Activated naive CD8-positive, alpha-beta T cell treated with anti-CD3 and anti-CD28 coated beads for 36 hours (primary cell): ENCODE measurements at places on chromosomes 4 and X. TPM values are rescaled to one million over a fixed set of nuclear protein-coding genes. Genes with fewer than 3 reads are reported as not detected.

GRCh38 chrX:9885150-9885549 lies 82.0 kb upstream of the CLDN34 start:
- peak; percentile 43 for DNase-seq

GRCh38 chr4:53543561-53543960 lies 47.7 kb downstream of the LNX1 start:
- no peak for DNase-seq

DNA sequence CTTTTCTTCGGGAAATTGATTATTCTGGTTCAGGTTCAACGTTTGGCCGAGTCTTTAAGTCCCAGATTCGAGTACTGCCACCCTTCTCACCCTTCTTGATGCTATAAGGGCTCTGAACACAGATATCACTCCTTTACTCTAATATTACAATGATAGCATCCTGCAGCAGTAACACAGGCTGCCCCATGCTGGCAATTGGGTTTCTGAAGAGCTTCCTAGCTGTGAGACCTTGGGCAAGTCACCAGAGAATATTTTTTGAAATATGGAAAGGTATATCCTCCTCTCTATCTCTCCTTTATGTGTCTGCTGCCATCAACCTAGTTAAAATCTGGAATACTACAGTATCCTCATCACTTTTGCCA lies 297 bp upstream of the MTMR8 start:
- DNase-seq = no peak

DNA sequence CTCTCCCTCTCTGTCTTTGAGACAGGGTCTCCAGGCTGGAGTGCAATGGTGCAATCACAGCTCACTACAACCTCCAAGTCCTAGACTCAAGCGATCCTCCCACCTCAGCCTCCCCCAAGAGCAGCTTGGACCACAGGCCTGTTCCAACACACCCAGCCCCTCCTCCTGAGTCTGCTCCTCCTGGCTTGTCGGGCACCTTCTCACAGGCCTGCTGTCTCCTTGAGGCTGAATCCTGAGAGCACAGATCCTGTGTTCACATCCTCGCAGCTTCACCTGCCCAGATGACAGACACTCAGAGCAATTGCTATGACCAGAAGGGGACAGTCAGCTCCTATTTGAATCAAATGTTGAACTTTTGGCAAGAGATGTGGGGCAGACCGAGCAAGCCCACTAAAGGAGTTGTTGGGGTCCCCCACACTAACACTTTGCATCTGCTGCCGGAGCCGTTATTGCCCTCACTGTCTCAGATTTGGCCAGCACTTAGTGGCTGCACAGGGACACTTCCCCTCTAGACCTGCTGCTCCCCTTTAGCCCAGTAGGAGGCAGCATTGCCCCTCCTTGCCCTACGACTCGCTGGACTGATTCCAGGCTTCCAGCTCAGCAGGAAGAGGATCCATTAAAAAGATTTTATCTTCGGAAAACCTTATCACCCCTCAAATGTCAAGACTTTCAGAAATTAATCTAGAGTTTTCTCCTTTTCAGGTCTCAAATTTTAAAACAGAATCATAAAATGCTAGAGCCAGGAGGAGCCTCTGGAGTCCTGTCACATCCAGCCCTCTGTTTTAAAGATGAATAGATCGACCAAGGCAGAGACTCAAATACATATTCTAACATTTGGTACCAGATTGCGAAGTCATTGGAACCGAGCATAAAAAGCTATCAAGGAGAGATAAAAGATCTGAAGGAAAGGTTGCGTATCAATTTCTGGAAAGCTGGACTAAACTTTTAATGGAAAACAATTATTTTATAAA lies 113.7 kb downstream of the USP46 start:
- peak; percentile 26 for DNase-seq

GRCh38 chr4:10737337-10737736 lies 52.8 kb upstream of the CLNK start:
- DNase-seq = no peak

DNA sequence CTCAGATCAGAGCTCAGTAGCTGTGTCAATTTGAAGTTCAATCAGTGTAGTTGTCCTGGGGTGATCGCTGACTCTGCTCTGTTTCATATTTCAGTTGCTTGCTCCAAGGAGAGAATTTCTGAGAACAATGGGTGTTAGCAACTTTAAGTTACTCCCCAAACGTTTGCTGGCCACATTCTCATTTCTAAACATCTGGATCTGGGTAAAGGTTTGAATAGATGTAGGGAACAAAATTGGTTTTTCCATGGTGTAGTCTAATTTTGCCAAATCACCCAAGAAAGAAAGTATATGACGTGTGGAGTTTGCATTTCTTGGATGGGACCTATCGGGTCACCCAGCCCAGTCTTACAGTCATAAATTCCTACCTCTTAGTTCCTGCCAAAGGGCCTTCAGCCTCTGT lies 103.7 kb downstream of the AKAP4 start:
- no peak for DNase-seq

- no peak for DNase-seq
Observed at GRCh38 chr4:18570370-18570769, 548.8 kb upstream of the LCORL start.

DNA sequence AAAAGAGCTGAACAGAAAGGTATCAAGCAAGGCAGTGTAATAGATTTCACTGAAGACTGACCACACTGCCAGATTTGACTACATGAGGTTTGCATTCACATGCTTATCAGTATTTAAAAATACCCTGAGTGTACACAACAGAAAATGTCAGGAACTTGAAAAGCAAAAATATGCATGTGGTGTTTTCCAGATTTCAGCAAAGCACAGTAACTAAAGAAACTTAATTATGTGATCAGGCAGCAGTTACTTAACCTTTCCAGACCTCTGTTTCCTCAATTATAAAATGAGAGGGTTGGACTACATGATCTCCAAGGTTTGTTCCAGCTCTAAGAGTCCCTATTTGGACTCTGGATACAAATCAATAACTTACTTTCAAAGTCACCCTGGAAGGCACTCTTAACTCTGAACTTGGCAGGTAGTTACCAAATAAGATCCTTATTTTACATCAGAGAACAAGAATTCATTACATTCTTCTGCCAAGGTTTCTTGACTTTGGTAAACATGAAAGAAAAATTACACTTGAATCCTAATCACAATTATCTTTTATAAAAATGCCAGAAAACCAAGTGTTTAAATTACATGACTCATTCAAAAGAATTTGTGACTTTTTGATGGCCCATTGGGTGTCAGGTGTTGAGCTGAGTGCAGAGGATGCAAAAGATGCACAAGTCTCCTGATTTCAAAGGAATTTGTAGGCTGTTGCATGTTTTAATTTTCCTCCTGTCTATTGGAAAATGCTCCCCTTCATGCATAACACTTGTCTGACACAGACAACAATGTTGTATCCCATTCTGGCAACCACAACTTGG lies 241.6 kb downstream of the MGST2 start:
- no peak for DNase-seq

DNA sequence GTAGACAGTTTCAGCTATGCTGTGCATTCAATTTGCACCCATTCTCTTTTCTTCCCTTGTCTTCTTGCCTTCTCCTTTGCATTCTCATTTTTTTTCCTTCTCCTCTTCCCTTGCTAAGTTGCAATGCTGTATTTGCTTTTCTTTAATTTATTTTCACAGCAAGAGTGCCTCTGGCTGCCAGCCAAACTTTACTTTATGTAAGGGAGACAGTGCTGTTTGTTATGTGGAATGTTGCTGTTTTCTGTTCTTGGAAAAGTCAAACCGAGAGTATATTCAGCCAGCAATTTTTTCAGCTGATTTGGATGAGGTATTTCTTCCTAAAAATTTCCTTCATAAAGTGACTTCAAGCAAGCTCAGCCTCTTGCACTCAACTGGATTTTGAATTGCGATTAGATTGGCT lies 1293.4 kb downstream of the ARAP2 start:
- no peak for DNase-seq

- no peak for DNase-seq
Observed at GRCh38 chrX:19097553-19098283, 24.6 kb downstream of the ADGRG2 start.

DNA sequence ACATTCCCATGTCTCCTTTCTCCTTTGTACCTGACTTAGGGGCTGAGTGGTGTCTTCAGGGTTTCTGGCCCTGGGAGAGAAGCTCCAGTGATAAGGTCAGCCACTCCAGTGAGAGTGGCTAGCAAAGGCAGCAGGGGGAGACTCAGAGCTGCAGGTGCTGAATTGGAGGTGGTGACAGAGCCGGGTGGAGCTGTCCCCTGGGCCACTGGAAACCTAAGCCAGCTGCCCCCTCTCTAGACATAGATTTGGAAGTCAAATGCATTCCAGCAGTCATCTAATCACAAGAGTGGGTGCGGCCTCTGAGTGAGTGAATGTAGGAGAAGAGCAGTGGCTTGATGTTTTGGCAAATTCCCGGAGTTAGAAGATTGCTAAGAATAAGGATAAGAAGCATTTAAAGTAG lies 28.5 kb downstream of the TRIM2 start:
- DNase-seq = no peak

DNA sequence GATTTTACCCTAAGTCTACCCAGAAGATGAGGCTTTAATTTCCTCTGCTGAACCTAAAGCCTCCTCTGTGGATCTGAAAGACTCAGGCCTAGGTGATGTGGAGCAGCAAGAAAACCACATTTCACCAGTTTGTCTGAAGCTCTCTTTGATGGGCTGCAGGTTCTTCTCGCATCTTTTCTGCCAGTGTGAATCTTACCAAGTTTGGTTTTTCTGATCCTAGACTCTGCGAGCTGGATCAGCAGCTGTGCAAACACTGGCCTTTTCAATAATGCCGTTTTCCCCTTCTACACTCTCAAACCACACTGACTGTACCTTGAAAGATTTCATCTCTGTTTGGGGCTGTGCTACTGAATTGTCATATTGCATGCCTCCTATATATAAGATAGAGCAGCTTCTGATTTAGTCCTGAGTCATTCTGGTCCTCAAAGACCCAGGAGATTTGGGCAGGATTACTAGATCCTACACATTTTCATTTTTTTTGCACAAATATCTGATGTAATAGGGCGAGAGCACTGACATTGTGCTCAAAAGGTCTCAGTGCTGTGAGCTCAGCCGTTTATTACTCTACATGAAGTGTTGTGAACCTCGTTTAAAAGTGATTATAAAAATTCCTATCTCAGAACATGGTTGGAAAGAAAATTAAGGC lies 133.6 kb upstream of the FAM9C start:
- DNase-seq = no peak

- peak; percentile 8 for DNase-seq
Observed at GRCh38 chrX:103839404-103839803, 7.3 kb upstream of the RAB9B start.

DNA sequence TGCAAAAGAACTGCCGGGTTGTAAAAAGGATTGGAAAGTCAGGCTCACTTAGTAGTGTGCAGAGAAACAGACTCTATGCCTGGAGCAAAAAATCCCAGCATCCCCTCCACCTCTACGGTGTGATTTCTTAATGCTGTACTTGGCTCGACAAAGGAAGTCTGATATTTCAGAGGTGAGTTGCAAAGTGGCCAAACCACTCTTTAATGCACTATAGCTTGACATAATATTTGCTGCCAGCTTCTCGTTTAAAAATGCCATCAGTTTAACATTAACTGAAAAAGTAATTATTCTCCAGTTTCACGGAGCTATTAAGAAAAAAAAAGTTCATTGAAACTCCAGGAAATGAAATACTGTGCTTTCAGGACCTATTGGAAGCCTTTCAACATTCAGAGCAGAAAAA lies 448.3 kb upstream of the ZFP42 start:
- no peak for DNase-seq

DNA sequence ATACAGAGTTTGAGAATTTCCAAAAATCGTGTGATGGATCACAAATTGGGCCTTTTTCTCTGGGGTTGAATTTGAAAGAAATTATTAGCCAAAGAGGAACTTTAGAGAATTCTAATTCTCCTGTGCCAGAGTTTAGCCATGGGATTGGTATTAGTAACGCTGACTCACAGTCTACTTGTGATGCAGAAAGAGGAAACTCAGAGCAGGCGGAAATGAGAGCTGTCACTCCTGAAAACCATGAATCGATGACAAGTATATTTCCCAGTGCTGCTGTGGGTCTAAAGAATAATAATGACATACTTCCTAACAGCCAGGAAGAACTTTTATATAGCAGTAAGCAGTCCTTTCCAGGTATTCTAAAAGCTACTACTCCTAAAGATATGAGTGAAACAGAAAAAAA lies 64.9 kb downstream of the N4BP2 start:
- DNase-seq = peak; percentile 6

GRCh38 chrX:68672581-68673318 lies 25.3 kb downstream of the STARD8 start:
- DNase-seq = no peak

DNA sequence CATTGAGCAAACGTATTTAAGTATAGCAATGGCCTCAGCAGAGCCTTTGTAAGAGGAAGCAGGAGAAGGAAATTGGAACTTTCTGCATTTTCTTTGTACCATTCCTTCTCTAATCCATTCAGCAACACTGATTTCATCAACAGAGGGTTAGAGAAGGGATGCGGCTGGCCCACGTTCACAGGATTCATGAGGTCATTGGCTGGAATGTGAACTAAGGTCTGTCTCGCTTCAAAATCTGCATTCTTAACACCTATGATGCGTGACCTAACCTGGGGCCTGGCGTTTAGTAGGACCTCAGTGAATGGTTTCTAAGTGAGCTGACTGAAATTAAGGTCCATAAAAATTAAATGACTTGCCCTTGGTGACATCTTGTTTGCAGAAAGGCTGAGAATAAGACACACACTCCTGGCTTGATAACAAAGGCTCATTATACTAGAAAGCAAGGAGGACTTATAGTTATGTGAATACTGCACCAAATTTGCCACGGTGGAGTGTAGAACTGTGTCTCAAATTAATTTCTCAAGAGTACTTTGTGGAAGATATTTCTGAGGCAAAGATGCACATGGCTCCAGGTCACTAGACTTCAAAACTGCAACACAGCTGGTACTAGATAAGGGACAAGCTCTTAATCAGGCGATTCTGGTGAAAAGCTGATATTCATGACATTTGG lies 25.4 kb downstream of the FGFBP1 start:
- no peak for DNase-seq

GRCh38 chr4:85968945-85969819 lies 390.7 kb downstream of the MAPK10 start:
- DNase-seq = no peak

- DNase-seq = no peak
Observed at GRCh38 chr4:1416948-1417260, 10.7 kb upstream of the NKX1-1 start.

GRCh38 chr4:71635139-71635748 lies 148.6 kb downstream of the GC start:
- no peak for DNase-seq

DNA sequence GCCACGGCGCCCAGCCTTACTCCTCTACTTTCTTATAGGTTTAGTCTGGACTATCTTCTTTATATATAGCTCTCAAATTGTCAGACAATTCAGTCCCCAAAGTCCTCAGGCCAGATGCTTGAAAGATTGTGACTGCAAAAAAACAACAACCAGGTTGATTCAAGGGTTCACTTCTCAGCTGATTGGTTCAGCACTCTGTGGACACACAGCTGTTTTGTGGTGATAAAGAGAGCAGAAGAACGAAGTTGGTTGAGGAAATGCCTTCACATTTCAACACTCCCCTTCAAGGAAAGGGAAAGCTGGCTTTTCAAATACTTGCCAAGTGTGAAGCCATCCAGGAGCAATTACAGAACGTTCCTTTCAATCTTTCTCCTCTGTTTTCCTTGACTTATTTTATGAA lies 166.8 kb downstream of the SHROOM3 start:
- no peak for DNase-seq

- DNase-seq = no peak
Observed at GRCh38 chr4:4720646-4721045, 138.8 kb upstream of the MSX1 start.

CSAG3 gene
- not detected for total RNA-seq

NUP54 gene
- total RNA-seq = 72.1 TPM

SLC25A43 gene
- total RNA-seq = 4.9 TPM

SMR3B gene
- total RNA-seq = not detected

MMAA gene
- total RNA-seq = 12.8 TPM

HTR2C gene
- not detected for total RNA-seq

RBM46 gene
- total RNA-seq = not detected

NHS gene
- 25.6 TPM for total RNA-seq

PAGE1 gene
- not detected for total RNA-seq

YY2 gene
- 2.5 TPM for total RNA-seq
